ENCODE measurements at places on chromosomes 1 and 21.

DNA sequence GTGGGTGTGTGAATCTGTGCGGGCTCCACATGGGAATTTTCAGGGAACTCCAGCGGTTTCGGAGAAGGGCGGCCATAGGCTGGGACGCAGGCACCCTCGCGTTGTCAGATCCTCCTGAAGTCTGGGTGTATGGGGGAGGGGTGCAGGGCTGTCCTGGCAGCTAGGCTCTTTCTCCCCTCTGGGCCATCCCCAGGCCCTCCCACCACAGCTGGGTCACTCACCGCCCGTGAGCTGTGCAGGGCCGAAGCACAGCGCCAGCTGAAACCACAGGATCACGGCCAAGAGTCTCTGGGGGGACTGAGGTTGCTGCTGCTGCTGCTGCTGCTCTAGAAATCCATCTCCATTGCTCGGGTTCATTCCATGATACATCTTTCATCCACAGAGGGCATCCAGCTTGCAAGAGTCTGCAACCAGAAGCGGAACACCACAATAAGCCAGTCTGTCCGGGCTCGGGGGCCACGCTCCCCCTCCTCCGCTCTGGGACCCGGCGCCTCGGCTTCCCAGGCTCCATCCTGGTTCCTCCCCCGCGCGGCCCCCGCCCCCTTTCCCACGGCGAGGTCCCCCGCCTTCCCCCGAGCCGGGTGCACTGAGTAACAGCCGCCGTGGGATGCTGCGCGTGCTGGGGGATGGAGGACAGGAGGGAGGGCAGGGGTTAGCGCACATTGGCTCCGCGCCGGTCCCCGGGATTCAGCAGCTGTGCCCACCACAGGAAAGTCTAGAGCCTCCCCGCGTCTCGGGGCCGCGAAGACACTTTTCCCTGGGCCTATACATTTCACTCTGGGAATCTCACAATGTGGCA lies 720 bp downstream of the SUSD4 start:
- DNase-seq, result no peak

GRCh38 chr1:199194862-199195261 lies 556.0 kb downstream of the PTPRC start:
- DNase-seq, result no peak

- DNase-seq, result peak; percentile 51
Measured at GRCh38 chr1:10033359-10033845, 644 bp downstream of the UBE4B start.

- no peak for DNase-seq
Measured at GRCh38 chr1:161285521-161285920, 24.2 kb downstream of the MPZ start.

DNA sequence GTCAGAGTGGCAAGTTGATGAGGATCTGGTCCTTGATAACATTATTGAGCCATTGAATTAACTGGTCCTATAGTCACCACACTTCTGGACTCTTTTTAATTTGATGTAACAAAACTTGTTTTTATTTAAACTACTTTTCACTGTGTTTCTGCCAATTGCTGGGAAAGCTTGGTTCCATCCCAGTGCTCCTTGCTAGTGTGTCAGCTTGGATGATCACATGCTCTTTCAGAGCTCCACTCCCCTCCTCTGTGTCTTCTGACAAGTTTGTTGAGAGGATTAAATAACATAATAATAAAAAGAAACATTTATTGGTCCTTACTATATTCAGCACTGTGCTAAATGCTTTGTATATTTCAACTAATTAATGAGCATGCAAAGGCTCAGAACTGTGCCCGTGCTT lies 448.5 kb upstream of the B3GALT2 start:
- DNase-seq, result no peak

DNA sequence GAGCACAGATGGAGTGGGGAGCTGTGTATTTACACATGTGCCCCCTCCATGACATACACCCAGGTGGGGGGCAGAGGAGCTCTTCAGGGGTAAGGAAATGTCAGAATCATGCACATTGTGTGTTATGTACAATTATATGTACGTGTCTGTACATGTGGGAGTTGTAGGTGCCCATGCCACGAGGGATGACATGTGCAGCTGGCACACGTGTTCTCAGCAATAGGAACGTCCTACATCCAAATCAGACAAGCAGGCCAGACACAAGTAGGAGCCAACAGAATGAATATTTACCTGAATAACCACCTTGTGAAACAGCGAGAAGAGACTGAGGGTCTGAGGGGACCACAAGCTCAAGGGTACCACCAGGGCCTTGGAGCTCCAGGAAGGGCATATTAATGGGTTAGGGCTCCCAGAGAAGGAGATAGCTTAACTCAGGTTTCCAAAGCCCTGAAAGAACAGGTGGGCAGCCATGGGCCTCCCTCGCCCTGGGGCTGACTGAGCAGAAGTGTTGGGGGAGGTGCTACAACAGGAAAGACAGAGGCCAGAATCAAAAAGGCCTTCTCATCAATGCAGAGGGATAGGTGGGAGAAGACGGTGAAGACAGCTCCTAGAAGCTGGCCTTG lies 3.2 kb downstream of the COL16A1 start:
- no peak for DNase-seq

GRCh38 chr1:228066891-228067654 lies 15.4 kb upstream of the ARF1 start:
- DNase-seq, result no peak

DNA sequence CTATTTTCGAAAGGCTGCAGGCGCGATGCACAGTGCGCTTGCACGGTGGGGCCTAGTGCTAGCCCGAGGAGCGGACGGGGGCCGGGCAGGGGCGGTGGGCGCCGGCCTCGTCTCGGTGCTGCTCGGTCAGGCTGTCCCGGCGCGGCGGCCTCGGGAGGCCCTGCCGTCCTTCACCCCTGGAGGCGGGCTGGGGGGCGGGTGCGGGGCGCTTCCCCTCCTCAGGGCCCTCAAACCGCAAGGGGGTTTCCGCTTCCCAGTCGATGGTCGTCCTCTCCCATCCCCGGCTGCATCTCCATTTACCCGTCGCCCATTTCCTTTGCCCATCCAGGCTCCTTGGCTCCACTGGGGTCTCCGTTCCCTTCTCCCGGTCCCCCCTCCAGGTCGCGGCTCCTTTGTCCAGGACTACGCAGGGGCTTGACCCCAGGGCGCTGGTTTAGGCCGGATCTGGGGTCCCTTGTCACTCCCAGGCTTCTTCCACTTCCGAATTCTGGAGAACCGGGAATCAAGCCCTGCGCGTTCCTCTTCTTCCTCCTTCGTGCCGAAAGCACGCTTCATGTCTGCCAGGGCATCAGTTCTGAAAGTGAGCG lies 196.3 kb upstream of the LMO4 start:
- no peak for DNase-seq

- no peak for DNase-seq
Measured at GRCh38 chr1:24801176-24801575, 55.9 kb downstream of the CLIC4 start.

- DNase-seq, result no peak
Measured at GRCh38 chr1:17791480-17791879, 36.3 kb downstream of the ACTL8 start.

- DNase-seq, result no peak
Measured at GRCh38 chr1:35668506-35668905, 27.2 kb upstream of the PSMB2 start.

DNA sequence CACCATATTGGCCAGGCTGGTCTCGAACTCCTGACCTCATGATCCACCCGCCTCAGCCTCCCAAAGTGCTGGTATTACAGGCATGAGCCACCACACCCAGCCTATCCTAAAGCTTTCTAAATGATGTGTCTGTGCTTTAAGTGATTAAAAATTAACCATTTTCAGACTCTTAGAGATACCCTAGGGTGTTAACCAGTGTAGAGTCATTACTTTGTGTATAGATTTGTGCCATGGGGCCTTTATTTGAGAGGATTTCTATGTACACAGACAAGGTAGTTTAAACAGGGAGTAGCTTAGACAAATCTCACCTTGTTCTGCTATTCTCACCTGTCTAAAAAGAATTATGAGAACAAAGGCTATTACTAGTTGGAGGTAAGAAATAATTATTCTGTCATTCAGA lies 12.7 kb upstream of the PLEKHM2 start:
- no peak for DNase-seq

GRCh38 chr1:79708646-79709265 lies 702.2 kb upstream of the ADGRL4 start:
- no peak for DNase-seq

DNA sequence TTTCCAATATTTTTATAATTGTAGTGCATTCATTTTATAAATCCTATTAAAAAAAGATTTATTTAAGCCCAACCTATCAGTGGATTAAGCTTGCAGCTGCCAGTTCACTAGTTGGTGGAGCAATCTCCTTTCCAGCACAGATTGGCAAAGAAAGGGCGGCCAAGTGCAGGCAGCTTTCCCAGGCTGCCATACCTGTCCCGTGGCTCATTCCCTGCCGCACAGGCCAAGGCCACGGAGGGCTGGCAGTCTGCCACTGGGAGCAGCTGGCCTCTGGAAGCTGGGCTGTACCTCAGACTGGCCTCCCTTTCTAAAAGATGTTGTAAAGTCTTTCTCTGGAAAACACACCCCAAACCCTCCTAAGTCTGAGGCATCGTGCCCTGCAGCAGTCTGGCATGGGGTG lies 74.2 kb downstream of the SIM2 start:
- DNase-seq, result no peak

GRCh38 chr1:226711976-226712741 lies 26.9 kb downstream of the ITPKB start:
- DNase-seq, result peak; percentile 83

GRCh38 chr1:173639102-173639501 lies 4.0 kb downstream of the TEX50 start:
- no peak for DNase-seq

GRCh38 chr1:225514671-225515081 lies 86.8 kb upstream of the LBR start:
- DNase-seq, result no peak

DNA sequence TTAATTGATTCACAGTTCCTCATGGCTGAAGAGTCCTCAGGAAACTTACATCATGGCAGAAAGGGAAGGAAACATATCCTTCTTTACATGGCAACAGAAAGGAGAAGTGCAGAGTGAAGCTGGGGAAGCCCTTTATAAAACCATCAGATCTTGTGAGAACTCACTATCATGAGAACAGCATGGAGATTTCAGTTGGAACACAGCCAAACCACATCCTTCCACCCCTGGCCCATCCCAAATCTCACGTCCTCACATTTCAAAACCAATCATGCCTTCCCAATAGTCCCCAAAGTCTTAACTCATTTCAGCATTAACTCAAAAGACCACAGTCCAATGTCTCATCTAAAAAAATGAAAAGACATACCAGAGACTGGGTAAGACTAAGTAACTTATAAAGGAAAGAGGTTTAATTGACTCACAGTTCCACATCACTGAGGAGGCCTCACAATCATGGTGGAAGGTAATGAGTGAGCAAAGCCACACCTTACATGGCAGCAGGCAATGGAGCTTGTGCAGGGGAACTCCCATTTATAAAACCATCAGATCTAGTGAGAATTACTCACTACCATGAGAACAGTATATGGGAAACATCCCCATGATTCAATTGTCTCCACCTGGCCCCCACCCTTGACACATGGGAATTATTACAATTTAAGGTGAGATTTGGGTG lies 105.2 kb downstream of the MRPL39 start:
- peak; percentile 55 for DNase-seq

GRCh38 chr21:32790626-32791025 lies 19.1 kb upstream of the PAXBP1 start:
- no peak for DNase-seq

DNA sequence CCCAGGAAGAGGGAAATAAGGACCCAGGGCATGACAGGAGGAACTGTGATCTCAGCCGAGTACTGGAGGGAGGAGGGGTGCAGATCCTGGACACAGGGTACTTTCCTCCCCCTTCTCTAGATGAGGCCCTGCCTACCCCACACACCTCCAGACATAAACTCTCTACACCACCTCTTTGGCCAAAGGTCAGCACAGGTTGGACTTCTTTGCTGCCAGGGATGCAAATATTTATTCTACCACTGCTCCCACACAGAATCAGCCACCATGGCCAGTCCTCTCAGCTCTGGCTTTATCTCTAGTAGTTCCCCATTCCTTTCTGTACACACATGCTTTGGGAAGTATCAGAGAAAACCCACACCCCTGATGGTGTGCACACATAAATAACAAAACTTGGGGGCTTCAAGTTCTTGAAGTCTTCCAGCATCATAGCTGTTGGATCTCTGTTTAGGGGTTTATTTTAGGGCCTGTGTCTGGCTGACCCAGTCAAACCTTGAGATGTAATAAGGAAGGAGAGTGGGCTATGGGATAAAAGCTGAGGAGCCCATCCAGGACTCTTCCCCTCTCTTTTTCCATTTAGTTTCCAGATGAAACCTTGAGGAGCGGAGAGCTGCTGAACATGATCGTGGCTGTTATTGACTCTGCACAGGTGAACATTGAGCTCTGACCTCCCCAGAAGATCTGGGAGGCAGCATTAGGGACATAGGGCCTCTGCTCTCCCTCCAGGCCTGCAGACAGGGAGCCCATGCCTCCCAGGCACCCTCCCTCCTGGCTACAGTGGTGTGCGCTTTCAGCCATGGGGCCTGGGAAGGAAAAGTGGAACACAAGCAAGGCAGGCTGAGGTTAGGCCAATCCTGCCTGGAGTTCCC lies 6.7 kb upstream of the SLC27A3 start:
- DNase-seq, result no peak

DNA sequence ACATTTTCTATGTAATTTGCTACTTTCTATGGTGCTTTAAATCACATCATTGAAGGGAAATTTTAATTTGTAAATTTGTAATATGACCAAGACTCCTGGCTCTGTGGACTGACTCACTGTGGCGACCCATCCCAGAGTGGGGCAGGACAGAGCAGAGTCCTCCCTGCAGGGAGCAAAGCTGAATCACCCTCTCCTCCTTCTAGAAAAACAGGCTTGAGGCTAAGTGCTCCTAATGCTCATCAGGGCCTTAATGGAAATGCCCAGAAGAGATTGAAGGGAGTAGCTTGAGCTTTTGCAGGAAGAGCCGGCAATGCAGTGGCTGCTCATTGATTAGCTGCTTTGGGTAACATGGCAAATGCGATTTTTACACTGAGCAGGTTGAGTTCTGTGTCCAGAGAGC lies 16.8 kb downstream of the S100A10 start:
- DNase-seq, result no peak

DNA sequence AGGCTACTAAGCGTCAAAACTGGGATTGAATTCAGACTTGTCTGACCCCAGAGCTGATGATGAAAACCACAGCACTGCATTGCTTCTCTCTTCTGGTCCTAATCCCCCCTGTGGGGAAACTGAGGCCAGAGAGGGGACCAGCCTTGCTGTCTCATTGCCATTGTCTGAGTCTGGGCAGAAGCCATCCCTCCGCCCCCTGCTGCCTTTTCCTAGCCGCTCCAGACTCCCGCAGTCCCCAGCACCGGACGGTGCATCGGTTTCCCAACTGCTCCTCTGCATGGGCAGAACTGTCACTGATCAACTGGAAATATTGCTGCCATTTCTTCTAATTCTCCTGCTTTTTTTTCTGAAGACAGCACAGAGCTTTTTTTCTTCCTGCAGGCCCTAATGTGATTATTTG lies 157.4 kb downstream of the ACTL8 start:
- no peak for DNase-seq

- peak; percentile 96 for DNase-seq
Measured at GRCh38 chr21:42414928-42415769, 11.4 kb downstream of the UBASH3A start.

DNA sequence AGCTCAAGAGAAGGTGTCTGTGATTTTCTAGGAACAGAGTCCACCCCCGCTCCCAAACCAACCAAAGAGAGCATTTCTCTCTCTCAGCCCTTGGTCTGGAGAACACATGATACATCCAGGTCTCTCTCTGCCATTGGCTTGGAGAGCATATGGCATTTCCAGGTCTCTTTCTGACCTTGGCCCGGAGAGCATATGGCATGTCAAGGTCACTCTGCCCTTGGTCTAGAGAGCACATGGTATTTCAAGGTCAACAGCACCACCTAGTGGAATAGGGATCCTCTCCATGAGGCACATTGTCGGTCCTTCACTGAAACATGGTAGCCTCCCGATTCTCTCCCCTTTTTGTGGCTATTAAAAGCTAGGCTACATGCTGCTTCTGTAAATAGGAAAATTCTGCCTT lies 437.7 kb upstream of the OLFM3 start:
- no peak for DNase-seq

Data from activated CD8-positive, alpha-beta memory T cell treated with anti-CD3 and anti-CD28 coated beads, Interleukin-2, amount 10 ng/mL, durations not matched to agents 7 days and 5 days (primary cell).